Endothelial cell (in vitro differentiated cells): ENCODE measurements at places on chromosomes 3 and 15.

DNA sequence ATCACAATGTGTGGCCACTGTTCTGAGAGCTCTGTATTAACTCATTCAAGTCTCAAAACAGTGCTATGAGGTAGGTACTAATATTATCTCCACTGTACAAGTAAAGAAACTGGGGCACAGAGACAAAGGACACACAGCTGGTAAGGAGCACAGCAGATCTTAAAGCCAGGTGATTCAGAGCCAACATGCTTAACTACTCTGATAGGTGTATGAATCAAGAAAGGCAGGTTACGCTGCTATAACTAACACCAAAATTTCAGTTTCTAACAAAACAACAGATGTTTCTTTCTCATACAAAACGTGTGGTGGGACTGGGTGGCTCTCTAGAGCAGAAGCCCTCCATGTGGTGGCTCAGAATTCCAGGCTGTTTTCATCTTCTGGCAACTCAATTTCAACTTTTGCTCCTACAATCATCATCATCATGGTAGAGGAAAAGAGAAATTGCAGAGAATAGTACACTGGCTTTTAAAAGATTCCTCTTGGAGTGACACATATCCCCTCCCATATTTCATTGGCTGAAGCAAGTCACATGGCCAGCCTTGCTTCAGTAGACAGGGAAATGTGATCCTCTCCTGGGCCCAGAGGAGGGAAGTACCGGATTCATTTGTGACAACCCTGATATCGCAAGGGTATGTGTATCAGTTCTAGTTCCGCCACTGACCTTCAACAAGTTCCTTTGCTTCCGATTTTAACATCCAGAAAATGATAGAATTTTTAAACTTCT, 126.2 kb upstream of the PTX3 start:
- DNase-seq: no peak

- DNase-seq: no peak
Measured at GRCh38 chr15:25093455-25094029, 138.8 kb downstream of the SNRPN start.

- no peak for DNase-seq
Measured at GRCh38 chr3:4292301-4292700, 10.9 kb upstream of the SETMAR start.

- no peak for DNase-seq
Measured at GRCh38 chr3:193825617-193826016, 232.6 kb downstream of the OPA1 start.

DNA sequence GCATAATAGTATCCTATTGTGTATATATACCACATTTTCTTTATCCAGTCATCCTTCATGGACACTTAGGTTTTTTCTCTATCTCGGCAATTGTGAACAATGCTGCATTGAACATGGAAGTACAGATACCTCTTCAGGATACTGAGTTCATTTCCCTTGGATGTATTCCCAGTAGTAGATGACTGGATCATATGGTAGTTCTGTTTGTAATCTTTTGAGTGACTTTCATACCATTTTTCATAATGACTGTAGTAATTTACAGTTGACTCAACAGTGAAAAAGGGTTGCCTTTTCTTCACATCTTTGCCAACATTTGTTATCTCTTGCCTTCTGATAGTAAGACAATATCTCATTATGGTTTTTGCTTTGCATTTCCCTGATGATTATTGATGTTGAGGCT, 21.8 kb downstream of the MYH15 start:
- DNase-seq: no peak

DNA sequence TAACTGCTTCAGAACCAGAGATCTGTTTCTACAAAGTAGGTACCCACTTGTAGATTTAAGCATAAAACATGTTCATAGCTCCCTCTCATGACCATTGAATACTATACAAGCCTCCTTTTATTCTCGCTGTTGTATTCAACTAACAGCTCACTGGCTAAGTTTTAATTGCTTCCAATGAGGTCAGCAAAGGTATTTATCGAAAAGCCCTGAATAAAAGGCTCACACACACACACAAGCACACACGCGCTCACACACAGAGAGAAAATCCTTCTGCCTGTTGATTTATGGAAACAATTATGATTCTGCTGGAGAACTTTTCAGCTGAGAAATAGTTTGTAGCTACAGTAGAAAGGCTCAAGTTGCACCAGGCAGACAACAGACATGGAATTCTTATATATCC, at the start of gene FGF7:
Gene FGF7 (plus strand): TSS at position 222 of the 400 bp plus-strand sequence. CDS start 1,056 bp downstream, outside the sequence.
- no peak for DNase-seq

DNA sequence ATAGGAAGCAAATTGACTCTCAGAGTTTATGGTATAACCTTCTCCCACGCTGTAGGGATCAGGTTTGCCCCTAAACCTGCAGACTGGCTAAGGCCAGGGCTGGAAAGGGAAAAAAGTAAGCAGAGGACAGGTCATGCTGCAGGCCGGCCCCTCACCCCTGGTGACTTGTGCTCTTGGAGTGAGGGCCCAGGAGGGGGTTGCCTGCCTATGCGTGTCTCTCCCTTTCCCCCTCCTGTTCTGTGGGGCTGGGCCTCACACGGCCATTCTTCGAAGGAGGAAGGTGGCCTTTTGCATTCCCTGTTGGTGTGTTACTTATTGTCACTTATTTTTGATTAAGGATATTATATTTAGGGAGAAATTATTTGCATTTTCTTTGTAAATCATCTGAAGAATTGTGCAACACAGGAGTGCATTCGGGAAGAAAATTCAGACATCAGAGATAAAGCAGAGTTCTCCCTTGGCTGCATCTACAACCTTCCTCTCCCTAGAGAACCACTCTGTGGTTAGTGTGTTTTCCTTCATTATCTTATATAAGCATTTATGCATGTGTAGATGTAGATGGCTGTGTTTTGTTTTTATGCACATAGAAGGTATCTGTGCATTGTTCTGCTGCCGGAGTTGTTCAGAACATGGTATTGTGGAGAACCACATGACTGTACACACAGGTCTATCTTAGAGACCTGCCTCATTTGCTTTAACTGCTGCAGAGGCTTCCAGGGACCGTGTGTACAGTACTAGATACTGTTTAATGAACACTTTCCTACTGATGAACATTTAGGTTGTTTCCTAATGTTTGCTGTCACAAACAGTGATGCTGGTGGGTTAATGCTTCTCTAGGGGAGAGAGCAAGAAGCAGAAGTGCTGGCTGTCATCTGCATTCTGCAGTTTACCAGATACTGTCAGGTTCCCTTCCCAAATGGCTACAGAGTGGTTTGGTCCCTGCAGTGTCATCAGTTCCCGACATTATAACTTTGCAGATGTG, 133.5 kb downstream of the APBA2 start:
- DNase-seq: no peak

- DNase-seq: no peak
Measured at GRCh38 chr3:42895580-42895868, 10.4 kb upstream of the ZNF662 start.

DNA sequence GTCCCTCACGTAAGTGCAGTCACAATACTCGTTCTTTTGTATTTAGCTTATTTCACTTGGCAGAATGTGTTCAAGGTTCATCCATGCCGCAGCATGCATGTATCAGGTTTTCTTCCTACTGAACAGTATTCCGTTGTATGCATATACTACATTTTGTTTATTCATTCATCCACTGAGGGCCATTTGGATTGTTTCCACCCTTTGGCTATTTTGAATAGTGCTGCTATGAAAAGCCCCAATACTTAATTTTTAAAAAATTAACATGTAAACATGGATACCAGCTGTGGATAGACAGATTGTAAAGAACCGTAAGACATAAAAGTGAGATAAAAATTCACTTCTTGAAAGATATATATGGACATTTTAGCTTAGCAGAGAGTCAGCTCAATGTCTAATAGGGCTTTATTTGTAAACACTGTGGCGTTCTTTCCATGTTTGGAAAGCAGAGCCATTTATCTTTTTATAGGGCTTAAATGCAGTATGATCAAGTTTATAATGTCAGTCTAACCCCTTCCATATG, 115.9 kb downstream of the VPS8 start:
- DNase-seq: no peak

GRCh38 chr3:79872483-79872882, 104.7 kb upstream of the ROBO1 start:
- no peak for DNase-seq

- DNase-seq: no peak
Measured at GRCh38 chr3:171967137-171967783, 72.1 kb upstream of the FNDC3B start.

DNA sequence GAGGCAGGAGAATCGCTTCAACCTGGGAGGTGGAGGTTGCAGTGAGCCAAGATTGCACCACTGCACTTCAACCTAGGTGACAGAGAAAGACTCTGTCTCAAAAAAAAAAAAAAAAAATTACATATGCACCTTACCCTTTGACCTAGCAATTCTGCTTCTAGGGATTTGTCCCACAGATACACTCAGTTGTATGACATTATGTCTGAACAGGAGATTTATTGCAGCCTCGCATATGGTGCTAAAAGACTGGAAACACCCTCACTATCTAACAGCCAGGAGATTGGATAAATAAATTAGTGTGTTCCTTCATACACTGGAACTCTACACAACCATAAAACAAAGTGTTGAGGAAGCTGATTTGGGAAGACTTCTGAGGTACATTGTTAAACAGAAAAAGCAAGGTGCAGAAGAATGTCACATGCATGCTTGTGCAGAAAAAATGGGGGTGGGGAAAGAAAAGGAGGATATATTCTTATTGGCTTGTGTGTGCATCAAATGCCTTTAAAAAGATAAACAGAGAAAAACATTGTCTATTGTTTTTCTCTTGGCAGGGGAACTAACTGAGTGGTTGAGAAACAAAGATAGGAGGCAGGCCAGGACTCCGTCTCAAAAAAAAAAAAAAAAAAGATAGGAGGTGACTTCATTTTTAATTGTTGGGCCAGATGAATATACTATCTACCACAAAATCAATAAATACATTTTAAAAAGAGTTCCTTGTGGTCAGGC, 30.9 kb downstream of the PPCDC start:
- DNase-seq: no peak

GRCh38 chr3:191762323-191762960, 301.5 kb downstream of the PYDC2 start:
- no peak for DNase-seq

- DNase-seq: no peak
Measured at GRCh38 chr15:41596972-41597371, 38.0 kb downstream of the TYRO3 start.

DNA sequence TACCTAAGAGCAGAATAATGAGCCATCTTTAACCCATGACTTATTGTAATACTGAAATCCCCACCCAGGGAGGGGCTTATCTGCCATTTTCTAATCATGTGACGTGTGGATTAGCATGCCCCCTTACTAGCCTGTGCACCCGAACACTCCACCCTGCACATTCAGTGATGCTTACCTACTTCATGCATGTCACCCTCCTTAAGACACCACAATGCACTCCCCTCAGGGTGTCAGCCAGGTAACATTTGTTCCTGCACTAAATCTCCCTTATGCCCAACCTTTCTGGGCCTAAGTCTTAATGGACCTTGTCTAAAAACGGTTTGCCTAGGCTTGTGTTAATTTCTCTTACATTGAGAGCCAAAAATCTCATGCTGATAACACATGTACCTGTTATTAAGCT, 336.6 kb downstream of the OCA2 start:
- DNase-seq: no peak

DNA sequence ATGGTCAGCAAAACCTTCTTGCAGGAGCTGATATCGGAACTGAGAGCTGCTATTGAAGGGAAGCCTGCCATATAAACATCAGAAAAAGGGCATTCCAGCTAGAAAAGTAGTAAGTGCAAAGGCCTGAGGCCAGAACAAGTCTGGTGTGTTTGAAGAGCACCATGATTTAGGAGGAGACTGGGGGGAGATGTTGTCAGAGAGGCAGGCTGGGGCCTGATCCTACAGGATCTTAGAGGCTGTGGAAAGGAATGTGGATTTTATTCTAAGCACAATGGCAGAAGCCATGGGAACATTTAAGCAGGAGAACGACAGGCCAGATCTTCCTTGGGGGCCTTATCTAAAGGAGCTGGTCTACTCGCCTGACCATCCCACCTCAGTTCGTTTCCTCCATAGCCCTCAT, 5.1 kb upstream of the MUC13 start:
- DNase-seq: no peak

GRCh38 chr3:42394579-42395288, 15.7 kb downstream of the LYZL4 start:
- no peak for DNase-seq

- no peak for DNase-seq
Measured at GRCh38 chr15:57198654-57199291, 177.5 kb upstream of the CGNL1 start.

GRCh38 chr3:185473290-185473815, 25.5 kb downstream of the TMEM41A start:
- no peak for DNase-seq

- no peak for DNase-seq
Measured at GRCh38 chr15:23758891-23759290, 71.8 kb upstream of the NDN start.

GRCh38 chr3:167728176-167728575, 6.5 kb downstream of the PDCD10 start:
- DNase-seq: no peak

DNA sequence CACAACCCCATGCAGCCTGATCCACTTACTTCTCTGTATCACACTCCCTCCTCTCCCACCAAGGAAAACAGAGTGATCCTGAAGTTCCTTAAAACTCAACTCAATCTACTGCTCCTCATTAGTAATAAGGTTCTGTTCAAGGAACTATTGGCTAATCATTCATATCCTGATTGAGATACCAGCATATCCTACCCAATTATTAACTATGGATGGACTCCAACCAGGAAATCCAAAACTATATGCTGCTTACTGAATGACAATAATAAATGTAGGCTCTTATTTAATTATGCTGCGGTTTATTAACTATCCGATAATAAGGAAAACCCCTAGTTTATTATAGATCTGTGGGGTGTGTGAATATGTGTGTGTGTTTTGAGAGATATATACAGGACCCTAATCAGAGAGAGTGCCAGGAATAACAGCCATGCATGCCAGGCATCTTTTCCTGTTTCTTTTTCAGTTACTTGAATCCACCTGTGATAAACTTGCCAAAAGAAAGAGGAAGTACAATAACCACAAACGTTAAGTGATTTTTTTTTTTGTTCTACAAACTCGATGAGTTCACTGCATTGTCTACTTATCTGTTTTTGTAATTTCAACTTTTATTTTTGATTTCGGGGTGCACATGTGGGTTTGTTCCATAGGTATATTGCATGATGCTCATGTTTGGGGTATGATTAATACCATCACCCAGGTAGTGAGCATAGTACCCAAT, 1031.7 kb upstream of the CFAP20DC start:
- no peak for DNase-seq

DNA sequence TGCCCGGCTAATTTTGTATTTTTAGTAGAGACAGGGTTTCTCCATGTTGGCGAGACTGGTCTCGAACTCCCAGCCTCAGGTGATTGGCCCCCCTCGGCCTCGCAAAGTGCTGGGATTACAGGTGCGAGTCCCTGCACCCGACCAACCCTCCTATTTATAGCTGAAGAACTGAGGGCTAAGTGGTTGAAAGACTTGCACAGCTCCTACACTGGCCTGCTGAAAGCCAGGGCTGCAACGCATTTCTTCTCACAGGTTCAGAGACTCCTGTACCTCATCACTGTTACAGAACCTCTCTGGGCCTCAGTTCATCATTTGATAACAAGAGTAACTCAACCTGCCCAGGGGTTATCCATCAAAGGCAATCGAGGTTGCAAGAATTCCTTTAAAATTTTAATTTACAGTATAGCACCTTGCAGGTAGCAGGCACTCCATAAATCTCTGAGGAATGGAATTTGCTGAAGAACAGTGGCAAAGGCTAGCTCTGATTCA, 626.5 kb upstream of the TBL1XR1 start:
- no peak for DNase-seq
